GM04504 (cell line): ENCODE measurements at places on chromosomes 2 and 18.

DNA sequence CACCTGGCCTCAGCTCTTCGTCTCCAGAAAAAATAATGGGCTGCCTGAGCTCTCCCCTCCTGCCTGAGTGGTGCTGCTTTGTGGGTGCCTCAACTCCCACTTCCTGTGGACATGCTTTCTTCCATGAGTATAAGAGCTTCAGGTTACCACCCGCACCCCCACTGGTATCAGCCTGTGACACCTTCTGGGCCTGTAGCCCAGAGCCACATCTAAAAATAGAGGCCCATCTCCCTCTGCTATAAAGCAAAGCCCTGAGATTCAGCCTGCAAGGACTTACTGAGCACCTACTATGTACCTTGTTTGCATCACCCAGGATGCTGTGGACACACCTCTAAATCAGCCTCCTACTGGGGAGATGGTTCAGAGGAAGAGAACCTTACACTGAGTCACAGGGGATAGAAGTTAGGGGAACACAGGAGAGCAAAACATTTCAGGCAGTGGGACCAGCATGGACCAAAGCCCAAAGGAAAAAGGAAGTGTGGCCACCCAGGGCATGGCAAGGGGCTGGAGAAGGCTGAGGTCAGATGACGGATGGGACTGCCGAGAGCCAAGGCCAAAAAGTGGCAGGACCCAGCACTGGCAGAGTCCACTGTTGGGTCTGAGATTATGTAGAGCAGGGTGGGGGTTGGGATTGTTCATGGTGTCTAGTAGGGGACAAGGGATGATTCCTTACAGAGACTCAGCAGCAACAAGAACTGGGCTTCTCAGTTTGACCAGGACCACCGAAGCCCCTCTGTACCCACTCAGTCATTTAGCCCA, 123.7 kb upstream of the PPP1CB start:
- no peak for DNase-seq

GRCh38 chr2:2621855-2622254, 290.8 kb upstream of the MYT1L start:
- no peak for DNase-seq

DNA sequence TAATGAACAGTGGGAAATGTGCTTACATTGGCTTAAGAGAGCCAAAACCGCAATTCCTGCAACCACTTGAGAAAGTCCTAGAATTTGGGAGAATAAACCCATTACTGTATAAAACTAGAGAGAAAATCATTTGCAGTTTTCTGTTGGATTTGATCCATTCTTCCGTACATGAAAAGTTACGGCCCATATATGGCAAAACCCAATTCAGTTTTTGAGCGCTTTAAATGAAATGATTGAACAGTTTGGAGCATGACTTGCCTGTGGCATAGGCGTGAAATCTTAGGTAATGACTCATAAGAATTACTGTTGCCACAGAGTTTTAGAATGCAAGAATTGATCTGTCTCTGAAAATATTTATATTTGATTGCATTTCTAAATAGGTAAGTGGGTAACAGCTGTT, 52.0 kb downstream of the PHLPP1 start:
- no peak for DNase-seq

GRCh38 chr18:32373995-32374394, 96.7 kb downstream of the GAREM1 start:
- DNase-seq = no peak

GRCh38 chr18:35284841-35285240, 5.2 kb downstream of the ZSCAN30 start:
- no peak for DNase-seq

DNA sequence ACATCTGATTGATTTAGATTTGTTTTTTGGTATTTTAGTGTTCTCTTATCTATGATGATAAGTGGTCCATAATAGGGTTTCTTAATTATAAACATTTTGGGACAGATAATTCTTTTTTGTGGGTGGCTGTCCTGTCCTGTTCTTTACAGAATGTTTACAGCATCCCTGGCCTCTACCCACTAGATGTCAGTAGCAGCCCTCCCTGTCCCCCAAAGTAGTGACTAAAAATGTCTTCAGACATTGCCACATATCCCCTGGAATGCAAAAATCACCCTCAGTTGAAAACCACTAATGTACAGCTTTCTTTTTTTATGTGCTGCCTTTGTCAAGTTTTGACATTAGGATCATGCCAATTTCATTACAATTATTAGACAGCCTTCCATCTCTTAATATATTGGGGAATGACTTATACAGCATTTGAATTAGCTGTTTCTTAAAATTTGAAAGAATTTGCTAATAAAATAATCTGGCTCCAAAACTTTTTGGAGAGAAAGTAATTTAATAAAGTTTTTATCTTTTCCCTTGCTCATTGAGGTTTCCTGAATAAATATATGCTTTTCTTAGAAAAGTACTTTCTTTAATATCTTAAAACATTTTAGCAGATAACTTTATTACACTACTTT, 19.5 kb downstream of the WIPF1 start:
- no peak for DNase-seq

GRCh38 chr2:65514555-65515195, 82.3 kb upstream of the SPRED2 start:
- no peak for DNase-seq

GRCh38 chr2:113922335-113922734, 32.4 kb downstream of the ACTR3 start:
- no peak for DNase-seq

DNA sequence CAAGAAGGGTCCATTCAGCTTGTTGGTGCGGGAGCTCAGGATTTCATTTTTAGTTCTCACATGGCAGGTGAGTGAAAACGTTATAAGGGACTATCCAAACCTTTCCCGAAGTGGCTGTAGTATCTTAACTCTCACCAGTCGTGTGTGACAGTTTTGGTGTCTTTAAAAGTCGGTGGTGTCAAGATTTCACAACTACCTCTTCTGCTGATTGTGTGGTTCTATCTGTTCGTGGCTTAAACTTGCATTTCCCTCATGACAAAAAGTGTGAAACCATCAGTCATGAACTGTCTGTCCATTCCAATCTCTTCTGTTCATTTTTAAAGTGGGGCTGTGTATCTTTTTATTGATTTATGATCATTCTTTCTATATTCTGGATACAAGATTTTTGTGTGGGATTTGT, 3.8 kb upstream of the AQP12B start:
- no peak for DNase-seq

- DNase-seq = peak; percentile 32
Observed at GRCh38 chr2:140502951-140503630, 1627.7 kb downstream of the LRP1B start.

DNA sequence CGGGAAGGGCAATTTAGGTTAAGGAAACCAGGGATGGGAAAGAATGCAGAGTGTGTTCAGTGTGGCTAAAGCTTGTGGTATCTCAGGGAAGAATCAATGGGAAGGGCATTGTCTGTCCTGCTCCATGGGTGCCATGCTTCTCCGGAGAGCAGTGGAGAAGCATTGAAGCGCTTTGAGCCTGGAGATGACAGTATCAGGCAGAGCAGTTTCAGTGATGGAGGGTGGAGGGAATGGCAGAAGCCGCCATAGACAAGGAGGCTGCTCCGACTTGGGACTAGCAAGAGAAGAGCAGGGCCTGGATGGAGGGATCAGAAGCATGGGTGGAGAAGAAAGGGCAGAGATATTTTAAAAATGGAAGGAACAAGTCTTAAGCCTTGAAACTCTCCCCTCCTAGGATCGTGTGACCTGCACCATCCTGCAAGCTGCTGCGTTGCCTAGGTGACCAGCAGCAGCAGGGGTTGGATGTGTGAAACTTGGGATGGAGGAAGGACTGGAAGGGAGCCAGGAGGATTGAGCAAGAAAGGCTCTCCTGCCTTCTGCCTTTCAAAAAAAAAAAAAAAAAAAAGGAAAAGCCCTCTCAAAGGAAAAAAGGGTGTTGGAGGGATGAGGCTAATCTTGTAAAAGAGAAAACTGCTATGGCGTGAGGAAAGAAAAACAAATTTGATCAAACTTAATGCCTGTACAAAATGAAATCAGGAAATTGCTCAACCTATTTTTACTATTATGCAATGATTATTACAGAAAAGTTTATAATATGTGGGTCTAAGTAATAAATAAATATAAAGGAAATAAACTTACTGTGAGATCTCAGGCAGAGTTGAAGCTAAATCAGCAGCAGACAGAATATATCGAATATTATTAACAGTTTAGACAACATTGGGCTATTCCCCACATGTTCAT, 493.8 kb upstream of the NRP2 start:
- DNase-seq = peak; percentile 47

DNA sequence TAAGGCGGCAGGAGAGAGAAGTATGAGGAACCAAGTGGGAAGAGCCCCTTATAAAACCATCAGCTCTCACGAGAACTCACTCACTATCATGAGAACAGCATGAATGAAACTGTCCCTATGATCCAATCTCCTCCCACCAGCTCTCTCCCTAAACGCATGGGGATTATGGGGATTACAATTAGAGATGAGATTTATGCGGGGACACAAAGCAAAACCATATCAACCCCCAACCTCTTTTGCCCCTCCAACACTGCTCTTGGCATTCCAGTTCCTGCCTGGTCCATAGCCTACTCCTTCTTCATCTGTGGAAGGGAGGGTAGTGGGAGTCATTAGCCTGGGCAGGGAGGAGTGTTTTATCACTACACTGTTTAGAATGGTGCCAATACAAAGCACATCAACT, 1.4 kb upstream of the EHD3 start:
- DNase-seq = no peak

DNA sequence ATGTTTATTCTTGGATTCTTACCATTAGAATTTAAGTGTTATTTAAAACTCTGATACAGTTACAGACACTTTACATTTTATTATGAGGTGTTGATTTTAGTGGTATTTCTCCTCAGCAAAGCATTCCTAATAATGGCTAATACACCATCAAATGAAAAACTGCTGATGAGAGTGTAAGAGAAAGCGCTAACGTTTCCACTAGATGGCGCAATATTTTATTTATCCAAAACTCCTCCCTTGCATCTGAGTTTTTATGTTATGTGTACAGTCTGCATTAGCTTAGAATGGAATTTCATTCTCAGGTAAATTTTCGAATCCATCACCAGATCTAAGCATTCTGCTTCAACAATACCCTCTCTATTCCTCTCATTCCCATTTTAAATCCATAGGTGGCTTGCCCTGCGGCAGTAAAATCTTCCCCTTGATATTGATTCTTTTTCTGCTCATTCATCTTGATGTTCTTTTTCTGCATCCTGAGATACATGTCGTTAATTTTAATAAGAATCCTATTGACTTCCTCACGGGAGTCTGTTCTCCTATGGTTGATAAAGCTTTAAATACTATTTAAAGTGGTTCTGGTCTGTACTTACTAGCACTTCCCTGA, 53.9 kb downstream of the PRKRA start:
- no peak for DNase-seq
